Stimulated activated CD8-positive, alpha-beta memory T cell treated with anti-CD3 and anti-CD28 coated beads, Interleukin-4, amount 100 ng/mL, for 1 hour (primary cell): ENCODE measurements at places on chromosomes 11 and 22.

DNA sequence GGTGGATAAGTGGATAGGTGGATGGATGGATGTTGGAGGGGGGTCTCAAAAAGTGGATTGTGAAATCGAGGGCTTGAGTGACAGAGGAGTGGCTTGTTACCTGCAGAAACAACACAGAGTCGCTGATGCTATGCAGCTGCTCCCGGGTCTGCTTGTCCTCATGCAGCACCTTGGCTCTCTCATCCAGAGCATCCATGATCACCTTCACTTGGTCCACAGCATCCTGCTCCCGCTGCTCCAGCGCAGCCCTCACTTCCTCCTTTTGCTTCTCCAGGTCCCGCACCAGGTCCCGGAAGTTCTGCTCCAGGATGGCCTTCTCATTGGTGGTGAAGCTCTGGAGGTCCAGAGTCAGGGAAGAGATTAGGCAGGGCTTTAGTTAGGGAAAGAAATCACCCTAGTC lies 10.7 kb downstream of the TRIM29 start:
- DNase-seq, result no peak

- no peak for DNase-seq
These were observed 106.0 kb upstream of the TIMP3 start for GRCh38 chr22:32695451-32695891.

GRCh38 chr22:35407362-35407761 lies 7.4 kb downstream of the MCM5 start:
- no peak for DNase-seq

- DNase-seq, result no peak
These were observed 244.4 kb upstream of the SYN3 start for GRCh38 chr22:33302549-33302948.

DNA sequence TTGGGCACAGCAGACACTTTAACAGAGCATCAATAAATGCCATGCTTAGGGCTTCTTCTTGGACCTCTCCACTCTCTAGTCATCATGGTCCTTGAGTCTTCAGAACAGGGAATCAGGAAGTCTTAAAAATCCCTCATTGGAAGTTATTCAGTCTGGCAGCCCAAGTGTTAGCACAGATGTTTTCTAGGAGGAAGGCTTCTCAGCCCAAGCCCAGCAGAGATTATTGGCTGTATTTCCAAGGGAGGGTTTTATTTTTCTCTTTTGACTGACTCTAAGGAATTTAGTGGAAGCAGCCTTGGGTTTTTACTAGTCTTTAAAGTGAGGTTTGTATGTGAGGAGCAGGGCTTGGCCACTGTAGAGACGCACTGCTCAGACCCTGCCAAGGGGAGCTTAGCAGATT lies 41.9 kb downstream of the CEP164 start:
- no peak for DNase-seq

- DNase-seq, result peak; percentile 15
These were observed 40.8 kb downstream of the IGLL1 start for GRCh38 chr22:23539135-23539838.
